Effector CD8-positive, alpha-beta T cell (primary cell): ENCODE measurements at places on chromosomes 12 and 14.

- no peak for DNase-seq
Observed at GRCh38 chr12:20722142-20722541, 27.0 kb downstream of the SLCO1C1 start.

- no peak for DNase-seq
Observed at GRCh38 chr12:29346769-29347421, 34.1 kb downstream of the ERGIC2 start.

- DNase-seq: no peak
Observed at GRCh38 chr12:84357314-84357713, 555.3 kb downstream of the SLC6A15 start.

DNA sequence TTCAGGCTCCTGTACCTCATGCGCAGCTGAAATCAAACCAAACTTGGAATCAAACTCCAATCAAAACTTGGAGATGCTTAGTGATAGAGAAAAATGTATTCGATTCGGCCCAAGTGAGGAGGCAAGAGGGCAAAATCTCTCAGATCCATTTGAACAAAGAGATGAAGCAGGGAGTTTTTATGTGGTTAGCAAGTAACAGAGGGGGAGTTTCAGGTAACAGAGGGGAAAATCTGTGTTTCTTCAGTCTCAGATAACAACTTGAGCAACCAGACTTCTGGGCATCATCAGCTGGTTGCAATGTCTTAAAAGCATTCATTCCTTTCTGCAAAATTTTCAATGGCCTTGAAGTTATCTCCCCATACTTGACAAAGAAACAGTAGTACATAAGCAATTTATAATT lies 245.1 kb upstream of the AVPR1A start:
- DNase-seq: no peak

DNA sequence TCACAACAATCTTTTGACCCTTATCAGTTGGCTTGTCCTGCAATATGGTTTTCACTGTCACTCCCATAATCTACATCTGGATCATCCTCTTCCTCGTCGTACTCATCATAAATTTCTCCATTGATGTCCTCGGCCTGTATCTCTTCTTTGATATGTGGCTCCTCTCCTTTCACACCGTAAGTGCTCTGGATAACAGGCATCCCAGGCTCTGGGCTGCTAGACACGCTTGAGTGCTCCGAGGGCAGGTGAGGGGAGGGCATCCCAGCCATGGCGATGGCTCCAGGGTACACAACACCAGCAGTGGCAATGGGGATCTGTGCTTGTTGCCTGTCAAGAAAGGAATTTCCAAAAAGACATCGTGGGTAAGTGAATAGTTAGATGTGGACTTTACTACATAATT lies 415.3 kb downstream of the SOX5 start:
- DNase-seq: no peak
